Neural progenitor cell (in vitro differentiated cells): ENCODE measurements at places on chromosomes 12 and 14. TPM values are rescaled to one million over a fixed set of nuclear protein-coding genes. Genes with fewer than 3 reads are reported as not detected.

Gene FGF6
- not detected in 2 replicates for total RNA-seq

Gene CNPY2
- total RNA-seq: 107 and 128 TPM in 2 replicates

Gene ACAD10
- total RNA-seq: 13.8 and 49.8 TPM in 2 replicates

Gene SCFD1
- total RNA-seq: 70.2 and 115 TPM in 2 replicates

Gene TMEM63C
- 1.1 and 1.5 TPM in 2 replicates for total RNA-seq

Gene INHBE
- total RNA-seq: 2.6 TPM in 1 of 2 replicates, not detected in the other

Gene ZNF891
- 6.0 and 7.2 TPM in 2 replicates for total RNA-seq

Gene COL2A1
- 69.1 and 330 TPM in 2 replicates for total RNA-seq

Gene TAS2R7
- not detected in 2 replicates for total RNA-seq

Gene KRT8
- 168 and 184 TPM in 2 replicates for total RNA-seq

Gene FOXM1
- total RNA-seq: 38.2 and 50.9 TPM in 2 replicates

Gene KRT83
- total RNA-seq: not detected in 2 replicates

Gene GUCY2C
- total RNA-seq: not detected in 2 replicates

Gene RPGRIP1
- total RNA-seq: 0.47 and 3.4 TPM in 2 replicates

Gene CPM
- 0.02 and 0.28 TPM in 2 replicates for total RNA-seq

Gene TMTC3
- 27.9 and 38.9 TPM in 2 replicates for total RNA-seq

Gene FGD4
- total RNA-seq: 29.6 and 41.4 TPM in 2 replicates

Gene FOXN4
- total RNA-seq: 0.25 TPM in 1 of 2 replicates, not detected in the other

DNA sequence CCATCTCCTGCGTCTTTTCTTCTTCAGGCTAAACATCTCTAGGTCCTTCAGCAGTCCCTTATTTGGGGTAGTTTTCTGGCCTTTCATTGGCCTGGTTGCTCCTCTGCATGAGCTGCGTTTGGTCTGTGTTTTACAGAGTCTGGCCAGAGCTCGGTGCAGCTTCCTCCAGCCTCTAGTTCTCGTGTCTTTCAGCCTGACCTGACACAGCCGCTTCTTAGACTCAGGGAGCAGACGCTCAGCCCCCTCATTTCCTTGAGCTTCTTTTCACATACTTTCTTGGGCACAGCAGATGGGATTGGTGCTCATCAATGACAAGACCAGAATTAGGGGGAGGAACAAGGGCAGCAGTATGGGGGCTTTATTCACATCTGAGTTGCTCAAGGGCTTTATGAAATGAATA is 13.6 kb upstream of the GSG1 start:
- peak; percentile 33 for DNase-seq

GRCh38 chr12:34275129-34275528 is 252.8 kb downstream of the ALG10 start:
- no peak for DNase-seq

GRCh38 chr14:51776102-51776894 is 84.1 kb upstream of the GNG2 start:
- peak; percentile 83 for DNase-seq

DNA sequence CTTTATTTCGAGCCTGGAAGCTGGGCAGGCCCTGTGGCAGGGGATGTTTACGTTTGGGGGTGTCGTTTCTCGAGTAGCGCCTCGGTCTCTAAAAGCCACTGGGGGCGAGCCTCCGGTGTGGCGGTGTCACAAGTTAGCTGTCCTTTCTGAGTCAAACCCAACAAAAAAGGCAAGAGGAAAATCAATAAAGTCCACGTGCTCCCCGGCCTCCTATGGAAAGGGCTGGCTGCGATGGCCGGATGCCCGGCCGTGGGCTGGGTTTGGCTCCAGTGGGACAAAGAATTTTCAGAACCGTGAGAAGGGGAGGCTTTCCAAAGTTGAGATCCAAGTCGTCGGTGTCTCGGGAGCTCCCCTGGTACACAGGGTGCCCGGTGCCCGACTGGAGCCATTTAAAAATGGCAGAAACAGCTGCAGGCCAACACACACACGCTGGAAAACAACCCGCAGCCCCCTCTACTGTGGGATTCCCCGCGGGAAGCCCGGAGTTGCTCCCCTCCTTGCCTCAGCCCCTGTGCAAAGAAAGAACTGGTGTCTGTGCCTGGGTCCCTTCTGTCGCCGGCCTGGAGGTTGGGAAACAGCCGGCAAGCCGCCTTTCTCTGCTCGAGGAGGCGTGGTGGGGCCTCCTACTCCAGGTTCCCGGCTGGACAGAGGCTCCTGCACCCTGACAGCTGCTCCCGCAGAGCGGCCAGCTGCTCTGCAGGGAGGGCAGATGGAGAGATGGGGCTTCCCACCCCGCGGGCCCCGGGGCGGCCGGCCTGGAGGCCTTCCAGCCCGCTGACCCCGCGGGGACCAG is 1.9 kb downstream of the BCL7A start:
- DNase-seq: peak; percentile 59

- DNase-seq: peak; percentile 84
Observed at GRCh38 chr12:63668028-63668799, at the start of gene DPY19L2. Gene DPY19L2, minus strand, starts transcription at chr12:63668493. Its CDS starts 100 bp downstream, at chr12:63668393.

- no peak for DNase-seq
Observed at GRCh38 chr14:89507521-89507920, 90.5 kb upstream of the FOXN3 start.

DNA sequence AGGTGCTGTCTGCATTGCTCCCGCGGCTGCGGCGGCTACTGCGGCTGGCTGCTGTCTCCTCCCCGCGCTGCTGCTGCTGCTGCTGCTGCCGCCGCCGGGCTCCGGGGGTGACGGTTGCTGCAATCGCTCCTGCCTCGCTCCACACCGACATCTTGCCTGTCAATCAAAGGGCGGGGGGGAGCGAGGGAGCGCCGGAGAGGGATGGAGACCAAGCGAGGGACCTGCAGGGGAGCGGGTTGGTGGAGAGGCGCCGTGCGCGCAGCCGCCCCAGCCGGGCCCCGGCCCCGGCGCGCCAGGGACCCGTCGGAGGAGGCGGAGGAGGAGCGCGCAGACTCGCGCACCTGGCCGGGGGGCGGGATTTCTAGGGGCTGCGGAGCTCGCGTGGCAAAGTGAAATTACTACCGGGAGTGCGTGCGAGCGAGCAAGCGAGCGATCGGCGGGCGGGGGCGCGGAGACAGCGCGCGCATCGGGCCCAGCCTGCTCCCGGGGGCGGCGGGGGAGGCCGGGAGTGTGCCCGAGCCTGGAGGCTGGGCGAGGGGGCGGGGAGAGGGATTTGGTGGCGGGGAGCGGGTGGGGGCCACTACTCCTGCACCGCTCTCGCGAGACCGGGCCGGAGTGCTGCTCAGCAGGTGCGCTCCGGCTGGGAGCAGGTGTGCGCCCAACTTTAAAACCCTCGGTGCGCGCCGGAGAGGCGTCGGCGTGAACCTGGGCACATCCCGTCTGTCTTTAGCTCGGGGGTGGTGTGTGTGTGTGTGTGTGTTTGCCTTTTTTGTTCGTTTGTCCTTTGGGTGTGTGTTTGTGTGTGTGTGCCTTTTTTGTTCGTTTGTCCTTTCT is at the start of gene KSR2:
Gene KSR2, minus strand, starts transcription at position 165 of the 834 bp plus-strand sequence. CDS start 735 bp downstream, outside the sequence.
- DNase-seq: peak; percentile 94

DNA sequence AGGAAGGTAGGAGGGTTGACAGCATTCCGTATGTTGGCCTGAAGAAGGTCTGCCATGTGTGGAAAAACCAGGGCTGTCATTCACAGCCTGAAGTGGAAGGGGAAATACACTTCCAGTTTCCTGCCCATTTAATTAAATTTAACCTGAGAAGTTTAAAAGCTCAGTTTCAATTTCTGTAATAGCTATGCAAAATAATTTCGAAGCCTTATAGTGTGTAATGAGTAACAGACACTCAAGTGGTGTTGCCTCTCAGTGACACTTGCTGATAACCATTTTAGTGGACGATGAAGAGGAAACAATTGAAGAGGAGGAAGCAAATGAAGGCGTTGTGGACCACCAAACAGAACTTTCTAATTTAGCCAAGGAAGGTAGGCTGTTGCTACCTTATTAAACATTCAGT is 44.8 kb downstream of the EP400 start:
- DNase-seq: no peak

- no peak for DNase-seq
Observed at GRCh38 chr12:19198272-19198671, 68.7 kb downstream of the PLEKHA5 start.

DNA sequence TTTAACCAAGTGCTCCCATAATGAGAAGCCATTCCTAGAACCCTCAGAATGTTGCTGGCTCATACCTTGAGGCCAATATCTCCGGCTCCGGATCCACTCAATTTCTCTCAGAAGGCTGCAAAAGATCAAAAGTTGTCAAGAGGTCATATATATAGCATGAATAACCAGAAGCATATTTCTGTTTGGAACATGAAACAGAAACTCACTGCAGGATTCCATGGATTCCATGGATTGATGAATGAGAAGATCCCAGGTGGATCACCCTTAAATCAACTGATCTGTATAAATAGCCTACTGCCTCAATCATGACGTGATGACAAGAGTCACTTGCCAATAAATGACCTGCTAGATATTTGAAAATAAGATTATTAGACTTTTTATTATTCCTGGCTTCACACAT is 3.3 kb upstream of the NT5DC3 start:
- no peak for DNase-seq

- DNase-seq: peak; percentile 57
Observed at GRCh38 chr12:5073853-5074252, 30.2 kb downstream of the KCNA5 start.

- no peak for DNase-seq
Observed at GRCh38 chr12:21370845-21371449, 1.8 kb upstream of the IAPP start.

DNA sequence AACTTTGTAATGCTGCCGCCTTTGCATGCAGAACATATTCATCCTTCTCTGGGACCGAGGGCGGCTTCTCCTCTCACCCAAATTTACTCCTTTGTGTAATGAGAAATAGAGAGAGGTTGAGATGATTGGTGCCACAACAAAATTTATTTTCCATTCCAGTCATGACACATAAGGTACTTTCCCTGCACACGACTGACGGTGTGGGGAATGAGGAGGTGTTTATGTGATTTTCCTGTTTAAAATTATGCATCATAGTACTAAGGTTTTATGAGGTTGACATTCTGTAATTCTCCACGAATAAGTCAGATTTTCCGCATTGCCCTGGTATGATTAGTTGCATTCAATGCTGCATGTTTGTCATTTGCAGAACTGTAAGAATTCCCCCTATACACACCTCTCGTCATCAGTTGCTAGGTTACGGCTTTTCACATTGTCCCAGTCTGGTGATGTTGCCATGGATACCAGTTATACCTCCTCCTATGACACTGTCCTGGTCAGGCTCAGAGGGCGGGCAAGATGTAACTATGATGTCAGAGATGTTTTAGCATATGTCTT is 23.1 kb downstream of the BICDL1 start:
- DNase-seq: peak; percentile 36

DNA sequence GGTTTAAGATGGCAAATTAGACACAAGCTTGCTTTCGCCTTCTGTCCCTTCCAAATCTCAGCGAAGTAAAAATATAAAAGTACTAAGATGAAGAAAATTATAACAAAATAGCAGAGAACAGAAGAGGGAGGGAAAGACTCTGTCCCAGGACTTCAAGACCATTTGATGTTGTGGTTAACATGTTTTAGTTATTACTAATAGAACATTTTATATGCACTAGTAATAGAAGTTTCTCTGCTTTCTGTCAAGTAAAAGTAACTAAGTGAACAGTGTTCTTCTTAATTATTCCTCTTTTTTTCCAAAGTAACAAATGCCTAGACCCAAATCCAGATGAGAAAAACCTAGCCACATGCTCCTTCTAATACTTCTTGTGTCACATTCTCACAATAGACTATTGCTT is 85.1 kb upstream of the DAAM1 start:
- no peak for DNase-seq

DNA sequence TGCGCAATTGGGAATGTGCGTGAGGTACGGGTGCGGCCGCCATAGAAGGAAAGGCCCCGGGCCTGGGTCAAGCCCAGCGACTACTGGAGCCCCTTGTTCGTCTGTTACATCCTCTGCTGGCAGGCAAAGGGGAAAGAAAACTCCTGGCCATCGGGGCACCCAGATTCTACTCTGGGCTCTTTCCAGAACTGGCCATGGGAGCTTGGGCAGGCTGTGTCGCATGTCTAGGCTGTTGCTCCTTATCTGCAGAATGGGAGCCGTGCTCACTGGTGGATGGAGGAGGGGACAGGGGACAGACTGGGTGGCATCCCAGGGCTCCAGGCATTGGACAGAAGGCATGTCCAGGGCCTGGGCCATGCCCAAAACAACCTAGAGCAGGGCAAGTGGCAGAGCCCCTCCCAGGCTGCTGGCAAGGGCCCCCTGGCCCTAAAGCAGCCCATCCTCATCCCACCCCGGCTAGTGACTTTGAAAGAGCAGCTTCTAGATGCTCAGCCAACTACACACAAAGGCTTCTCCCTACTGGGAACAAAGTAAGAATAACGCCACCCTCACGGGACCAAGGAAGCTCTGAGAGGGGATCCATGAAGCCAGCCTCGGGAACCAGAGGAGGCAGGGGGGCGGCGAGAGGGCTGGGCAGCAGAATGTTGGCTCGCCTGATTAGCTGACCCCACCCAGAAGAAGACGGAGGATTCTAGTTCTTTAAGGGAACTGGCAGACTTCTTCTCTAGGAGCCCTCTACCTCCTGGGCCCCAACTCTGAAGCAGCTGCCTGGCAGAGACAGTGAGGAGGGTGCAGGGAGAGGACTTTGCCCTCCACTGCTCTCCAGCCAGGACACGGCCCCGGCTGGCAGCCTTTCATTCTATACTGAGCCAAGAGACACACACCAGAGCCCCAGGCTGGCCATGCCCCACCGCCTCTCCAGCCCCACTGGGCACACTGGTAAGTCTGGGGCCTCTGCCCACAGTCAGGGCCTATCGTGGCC is 96.8 kb downstream of the SINHCAF start:
- DNase-seq: no peak

- no peak for DNase-seq
Observed at GRCh38 chr14:102049258-102050025, 37.4 kb downstream of the HSP90AA1 start.

GRCh38 chr14:37115406-37115805 is 57.0 kb downstream of the SLC25A21 start:
- no peak for DNase-seq

- no peak for DNase-seq
Observed at GRCh38 chr14:28707814-28708213, 58.8 kb upstream of the FOXG1 start.

DNA sequence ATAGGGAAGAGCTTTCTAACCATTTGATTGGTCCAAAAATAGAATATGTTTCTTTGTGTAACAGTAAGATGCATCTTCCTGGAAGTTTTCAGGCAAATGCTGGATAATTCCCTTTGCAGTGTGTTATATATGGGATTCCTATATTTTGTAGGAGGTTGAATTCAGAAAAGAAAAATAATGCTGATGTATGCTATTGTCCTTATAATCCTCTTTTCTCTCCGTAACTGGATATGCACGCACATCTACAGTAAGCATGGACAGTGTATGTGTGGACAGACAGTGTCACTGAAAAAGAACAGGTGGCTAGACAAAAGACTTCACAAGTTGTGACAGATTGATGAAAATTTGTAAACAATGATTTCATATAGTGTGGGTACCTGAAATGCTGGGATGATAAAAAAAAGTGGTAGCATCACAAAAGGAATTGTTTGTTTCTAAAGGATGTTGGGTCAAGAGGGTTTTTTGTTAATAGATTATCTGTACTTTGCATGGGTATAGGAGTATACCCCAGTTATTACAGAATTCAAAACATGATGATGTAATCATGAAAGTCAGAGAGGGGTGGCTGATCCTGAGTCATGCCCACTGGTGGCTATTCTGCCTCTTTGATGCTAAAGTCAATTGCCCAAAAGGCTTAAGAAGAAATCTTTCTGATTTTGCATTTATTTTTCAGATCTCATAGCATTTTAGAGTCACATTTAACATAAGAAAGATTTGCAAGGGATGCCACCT is 160.7 kb upstream of the TMTC1 start:
- no peak for DNase-seq

GRCh38 chr14:68145539-68145938 is 326.0 kb downstream of the RAD51B start:
- DNase-seq: no peak

- peak; percentile 81 for DNase-seq
Observed at GRCh38 chr14:78170203-78170602, at the start of gene NRXN3. Gene NRXN3, plus strand, starts transcription at chr14:78170373. Its CDS starts 72,721 bp downstream, at chr14:78243094.
